ENCODE measurements at places on chromosomes 5 and 9.

DNA sequence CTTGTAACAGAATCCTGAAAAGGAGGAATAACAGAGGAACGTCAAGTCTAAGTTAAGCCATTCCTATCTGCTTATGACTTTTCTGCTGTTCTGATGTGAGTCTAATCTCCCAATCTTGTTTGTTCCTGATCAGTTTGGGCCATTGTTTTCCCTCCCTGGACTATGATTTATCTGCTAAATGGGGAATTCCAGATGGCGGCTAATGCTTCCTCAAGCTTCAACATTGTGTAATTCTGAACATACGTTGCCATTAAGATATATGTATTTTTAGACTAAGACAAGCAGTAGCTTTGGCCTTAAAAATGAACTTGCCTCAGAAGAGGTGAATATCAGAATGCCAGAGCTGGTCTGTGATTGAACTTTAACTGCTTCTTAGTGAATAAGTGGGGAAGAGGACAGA lies 142.7 kb downstream of the PRKACG start:
- DNase-seq: no peak

- no peak for DNase-seq
Observed at GRCh38 chr5:151130922-151131891, 26.4 kb downstream of the ANXA6 start.

GRCh38 chr9:86328156-86328555 lies 26.1 kb downstream of the TUT7 start:
- DNase-seq: no peak

DNA sequence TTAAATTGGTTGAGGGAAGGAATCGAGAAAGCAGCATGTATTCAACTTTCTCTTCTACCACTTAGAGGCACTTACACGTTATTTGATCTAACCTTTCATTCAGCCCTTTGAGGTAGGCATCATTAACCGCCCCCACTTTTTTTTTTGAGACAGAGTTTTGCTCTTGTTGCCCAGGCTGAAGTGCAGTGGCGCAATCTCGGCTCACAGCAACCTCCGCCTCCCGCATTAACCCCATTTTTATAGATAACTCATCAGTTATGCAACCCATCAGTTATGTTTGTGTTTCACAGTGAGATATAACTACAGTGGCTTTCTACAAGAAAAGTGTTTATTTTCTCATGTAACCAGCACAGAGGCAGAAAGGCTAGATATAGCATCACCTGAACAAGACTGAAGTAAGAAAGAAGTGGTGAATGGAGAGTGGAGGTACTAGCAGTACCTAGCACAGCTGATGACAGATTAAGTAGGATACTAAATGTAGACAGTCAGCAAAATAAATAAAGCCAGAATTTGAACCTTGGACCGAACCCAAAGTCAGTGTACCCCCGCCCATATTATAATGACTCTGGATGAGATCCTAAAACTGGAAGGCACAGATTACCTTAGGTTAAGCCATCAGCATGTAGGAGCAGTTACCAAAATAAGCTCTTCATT lies 91.2 kb downstream of the PJA2 start:
- DNase-seq: no peak

DNA sequence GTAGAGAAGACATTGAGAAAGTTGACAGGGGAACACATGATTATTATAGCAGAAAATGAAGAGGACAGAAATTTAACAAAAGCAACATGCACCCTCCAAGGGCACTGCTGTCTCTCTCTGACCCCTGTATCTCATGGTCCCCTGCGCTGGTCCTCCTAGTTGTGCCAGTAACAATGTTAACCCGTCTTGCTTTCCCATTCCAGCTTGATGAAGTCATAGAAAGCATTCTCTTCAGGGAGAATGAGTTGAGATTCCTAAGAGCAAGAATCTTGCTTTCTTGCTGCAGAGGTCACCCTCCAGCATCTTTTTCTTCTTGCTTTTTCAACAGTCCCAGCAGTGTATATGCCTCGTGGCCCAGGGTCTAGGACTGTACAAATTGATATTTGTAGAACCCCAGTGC lies 279.6 kb upstream of the ADAMTSL1 start:
- peak; percentile 6 for DNase-seq

GRCh38 chr5:126525630-126526245 lies 69.3 kb downstream of the ALDH7A1 start:
- DNase-seq: peak; percentile 19

DNA sequence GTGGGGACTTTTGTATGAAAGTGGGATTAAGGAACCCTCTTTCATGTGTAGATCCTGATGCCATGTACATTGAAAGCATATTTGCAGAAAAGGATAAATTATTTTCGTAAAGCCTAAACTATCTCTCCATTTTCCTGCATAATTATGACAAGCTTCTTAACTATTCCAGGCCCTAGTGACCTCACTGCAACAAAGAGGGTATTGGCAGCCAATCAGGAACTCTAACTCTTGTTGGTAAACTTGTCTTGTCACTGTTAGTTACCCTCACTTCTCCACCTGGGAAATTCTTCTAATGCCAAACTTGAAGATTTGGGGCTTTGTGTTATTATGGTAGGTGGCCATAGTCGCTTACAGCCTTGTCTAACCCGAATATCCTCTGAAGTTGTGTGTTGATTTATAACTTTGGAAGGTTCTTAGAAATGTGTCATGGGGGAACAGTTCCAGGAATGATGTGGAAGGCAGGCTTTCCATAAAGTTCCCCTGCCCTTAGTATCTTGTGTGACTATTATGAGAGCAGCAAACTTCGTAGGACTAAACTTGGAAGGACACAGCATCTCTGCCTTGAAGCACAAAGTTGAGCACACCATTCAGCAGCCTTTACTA lies 52.5 kb downstream of the IQGAP2 start:
- no peak for DNase-seq

DNA sequence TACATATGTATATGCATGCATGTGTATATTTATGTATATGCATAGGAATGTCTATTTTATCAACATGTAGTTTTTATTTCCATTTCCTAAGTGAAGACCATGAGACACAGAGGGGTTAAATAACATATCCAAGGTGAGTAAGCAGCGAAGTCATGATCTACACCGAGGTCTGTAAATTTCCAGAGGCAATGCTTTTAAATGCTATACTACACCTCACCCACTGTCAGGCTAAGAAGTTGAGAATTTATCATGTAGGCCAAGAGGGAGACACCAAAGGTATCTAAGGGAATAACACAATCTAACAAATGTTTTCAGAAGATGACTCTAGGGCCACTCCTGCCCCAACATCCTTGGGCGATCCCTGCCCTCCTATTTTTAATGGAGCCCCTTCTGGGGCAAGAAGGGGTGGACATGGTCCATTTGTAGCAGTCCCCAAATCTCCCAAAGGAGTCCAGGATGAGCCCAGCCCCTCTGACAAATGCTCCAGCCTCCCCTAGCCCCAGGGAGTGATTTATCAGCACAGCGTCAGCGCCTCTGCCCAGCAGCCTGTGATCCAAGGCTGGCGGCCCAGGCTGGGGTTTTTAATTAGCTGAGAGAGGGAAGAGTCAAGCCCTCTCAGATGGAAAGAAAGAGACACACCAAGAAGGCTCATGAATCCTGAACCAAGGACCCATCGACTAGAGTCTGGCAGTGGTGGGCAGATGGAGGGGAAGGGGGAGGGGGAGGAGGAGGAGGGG lies 339.9 kb downstream of the ASTN2 start:
- DNase-seq: no peak

- DNase-seq: no peak
Observed at GRCh38 chr5:6961837-6962635, 248.8 kb downstream of the TENT4A start.

GRCh38 chr5:111494355-111494999 lies 17.9 kb downstream of the STARD4 start:
- no peak for DNase-seq
